ENCODE measurements at places on chromosomes 1 and 21. TPM values are rescaled to one million over a fixed set of nuclear protein-coding genes. Genes with fewer than 3 reads are reported as not detected.
A peak's percentile ranks its signal among the peaks of the same experiment; 100 is the strongest.

DNA sequence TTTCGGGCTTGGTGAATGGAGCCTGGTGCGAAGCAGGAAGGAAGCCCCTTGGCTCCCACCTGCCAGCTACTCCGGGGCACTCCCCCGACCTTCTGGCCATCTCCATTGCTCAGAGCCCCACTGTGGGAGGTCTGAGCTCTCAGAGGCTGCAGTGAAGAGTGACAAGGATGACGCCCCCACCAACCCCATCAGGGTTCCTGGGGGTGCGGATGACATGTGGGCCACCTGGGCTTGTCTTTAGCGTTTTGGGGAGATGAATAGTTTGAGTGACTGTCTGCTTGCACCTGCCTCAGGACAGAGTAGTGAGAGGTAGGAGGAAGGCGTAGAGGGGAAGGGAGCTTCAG lies 43.2 kb upstream of the LBR start:
- DNase-seq: no peak

DNA sequence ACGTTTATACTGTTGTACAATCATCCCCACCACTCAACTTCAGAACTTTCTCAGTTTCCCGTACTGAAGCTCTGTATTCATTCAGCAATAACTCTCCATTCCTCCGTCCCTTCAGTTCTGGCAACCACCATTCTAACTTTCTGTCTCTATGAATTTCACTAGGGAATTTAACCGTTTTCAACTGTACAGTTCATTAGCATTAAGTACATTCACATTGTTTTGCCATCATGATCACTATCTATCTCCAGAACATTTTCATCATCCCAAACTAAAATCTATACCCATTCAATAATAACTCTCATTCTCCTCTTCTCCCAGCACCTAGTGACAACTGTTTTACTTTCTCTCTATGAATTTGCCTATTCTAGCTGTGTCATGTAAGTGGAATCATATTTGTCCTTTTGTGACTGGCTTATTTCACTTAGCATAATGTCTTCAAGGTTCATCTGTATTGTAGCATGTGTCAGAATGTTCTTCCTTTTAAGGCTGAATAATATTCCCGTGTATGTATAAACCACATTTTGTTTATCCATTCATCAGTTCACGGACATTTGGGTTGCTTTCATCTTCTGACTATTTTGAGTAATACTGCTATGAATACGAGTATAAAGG lies 75.0 kb downstream of the CEP350 start:
- no peak for DNase-seq

DNA sequence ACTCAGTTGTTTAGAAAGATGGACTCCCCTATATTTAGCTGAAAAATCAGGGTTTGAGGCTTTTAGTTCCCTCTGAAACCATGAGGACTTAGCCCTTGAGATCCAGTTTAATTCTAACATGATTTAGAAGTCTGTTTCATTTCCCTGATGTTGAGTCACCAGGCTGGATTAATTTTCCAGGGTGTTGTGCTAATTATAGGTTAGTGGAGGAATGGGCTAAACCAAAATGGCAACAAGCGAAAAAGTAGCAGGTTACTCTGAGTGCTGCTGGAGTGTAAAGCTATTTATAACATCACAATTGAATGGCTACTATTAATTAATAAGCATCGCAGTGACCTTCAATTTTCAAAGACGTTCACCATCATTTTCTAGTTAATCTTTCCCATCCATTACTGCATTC lies 15.5 kb upstream of the USP24 start:
- no peak for DNase-seq

Gene PBX1
- total RNA-seq: 56.2 TPM

Gene HLX
- total RNA-seq: 3.1 TPM

GRCh38 chr1:32028746-32029145 lies 15.1 kb downstream of the KHDRBS1 start:
- no peak for DNase-seq

Gene CASQ1
- 0.64 TPM for total RNA-seq

GRCh38 chr1:20426923-20427322 lies 59.1 kb downstream of the CAMK2N1 start:
- no peak for DNase-seq

Gene KDF1
- 24.7 TPM for total RNA-seq

Gene F3
- total RNA-seq: 44.4 TPM

Gene CHRNB2
- 0.31 TPM for total RNA-seq

DNA sequence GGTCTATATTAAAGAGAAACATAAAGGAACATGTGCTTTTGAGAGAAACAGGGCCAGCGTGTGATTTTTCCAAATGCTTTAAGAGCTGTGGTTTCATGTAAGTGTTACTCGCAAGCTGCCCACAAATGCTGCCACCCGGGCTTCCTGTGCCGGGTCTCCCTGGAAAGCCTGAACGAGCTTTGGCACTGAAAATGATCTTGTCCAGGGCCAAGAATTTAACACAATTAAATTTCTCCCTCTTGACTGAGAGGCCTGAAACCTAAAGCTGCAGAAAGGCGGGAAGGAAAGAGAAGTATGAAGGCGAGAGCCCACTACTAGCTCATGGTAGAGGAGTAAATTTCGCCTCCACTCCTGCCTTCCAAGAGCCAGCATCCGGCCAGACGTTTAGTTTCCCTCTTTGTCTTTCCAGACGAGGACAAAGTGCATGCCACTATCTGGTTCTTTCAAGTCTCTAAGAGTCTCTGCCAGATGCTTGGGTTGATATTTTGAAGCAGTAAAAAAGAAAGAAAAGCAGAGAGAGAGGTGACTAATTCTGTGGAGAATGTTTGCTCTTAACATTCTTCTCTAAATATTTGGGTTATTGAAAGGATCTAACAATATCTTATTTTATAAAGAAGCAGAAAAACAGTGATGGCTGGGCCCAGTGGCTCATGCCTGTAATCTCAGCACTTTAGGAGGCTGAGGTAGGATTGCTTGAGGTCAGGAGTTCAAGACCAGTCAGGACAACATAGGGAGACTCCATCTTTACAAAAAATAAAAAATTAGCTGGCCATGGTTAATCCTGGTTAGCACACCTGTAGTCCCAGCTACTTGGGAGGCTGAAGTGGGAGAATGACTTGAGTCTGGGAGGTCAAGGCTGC lies 100.0 kb upstream of the HNRNPU start:
- DNase-seq: peak; percentile 47

GRCh38 chr1:169041366-169041765 lies 65.1 kb upstream of the ATP1B1 start:
- no peak for DNase-seq

GRCh38 chr1:110337704-110338308 lies 1.4 kb upstream of the RBM15 start:
- DNase-seq: peak; percentile 52

DNA sequence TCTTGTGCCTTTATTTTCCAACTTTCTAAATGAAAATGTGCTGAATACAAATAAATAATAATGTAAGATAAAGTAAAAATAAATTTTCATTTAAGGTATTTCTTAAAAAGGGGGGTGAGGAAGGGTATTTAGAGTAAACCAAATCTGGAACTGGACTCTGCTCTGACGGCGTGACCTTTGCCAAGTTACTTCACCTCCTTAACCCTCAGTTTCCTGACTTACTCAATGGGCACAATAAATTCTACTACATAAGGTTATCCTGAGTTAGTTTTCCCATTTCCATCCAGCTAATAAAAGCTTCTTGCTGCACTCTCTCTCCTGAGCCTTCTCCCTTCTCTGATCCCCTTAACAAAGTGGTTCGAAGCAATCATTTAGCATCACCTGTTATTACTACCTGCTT lies 93.9 kb downstream of the NID1 start:
- DNase-seq: no peak

DNA sequence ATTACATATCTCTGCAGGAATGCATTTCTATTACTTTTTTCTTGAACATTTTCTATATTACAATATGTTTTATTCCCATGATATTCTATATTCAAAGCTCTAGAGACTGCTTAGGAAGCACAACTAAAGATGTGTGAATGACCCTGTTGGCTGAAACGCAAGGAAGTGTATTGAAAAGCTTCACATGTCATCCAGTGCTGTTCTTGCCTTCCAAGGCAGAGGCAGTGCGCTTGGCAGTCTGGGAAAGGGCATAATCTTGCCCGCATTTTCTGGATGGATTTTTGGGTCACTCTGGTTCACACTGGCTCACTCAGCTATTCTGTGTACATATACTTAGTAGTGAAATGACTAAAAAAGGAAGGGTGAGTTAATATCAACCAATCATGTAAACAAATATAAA lies 262.4 kb downstream of the PTPRC start:
- DNase-seq: no peak

DNA sequence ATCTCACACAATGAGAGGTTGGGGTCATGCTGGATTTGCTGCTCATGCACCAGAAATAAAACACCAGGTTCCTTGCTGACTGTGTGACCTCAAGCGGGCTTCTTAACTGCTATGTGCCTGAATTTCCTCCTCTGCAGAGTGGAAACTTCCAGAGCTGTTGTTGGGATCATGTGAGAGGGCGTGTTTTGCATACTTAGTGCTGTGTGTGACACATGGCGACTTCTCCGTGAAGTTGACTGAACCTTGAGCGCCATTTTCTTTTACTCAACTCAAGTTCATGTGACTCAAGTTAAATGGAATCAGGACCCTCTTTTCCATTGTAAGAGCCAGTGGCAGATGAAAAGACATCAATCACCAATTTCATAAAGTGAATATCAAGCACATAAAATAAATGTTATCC lies 224.0 kb downstream of the KIF26B start:
- DNase-seq: no peak

GRCh38 chr1:90836345-90836679 lies 119.2 kb upstream of the BARHL2 start:
- no peak for DNase-seq

Gene CCDC30
- 1.8 TPM for total RNA-seq

Gene AMY1C
- total RNA-seq: not detected

DNA sequence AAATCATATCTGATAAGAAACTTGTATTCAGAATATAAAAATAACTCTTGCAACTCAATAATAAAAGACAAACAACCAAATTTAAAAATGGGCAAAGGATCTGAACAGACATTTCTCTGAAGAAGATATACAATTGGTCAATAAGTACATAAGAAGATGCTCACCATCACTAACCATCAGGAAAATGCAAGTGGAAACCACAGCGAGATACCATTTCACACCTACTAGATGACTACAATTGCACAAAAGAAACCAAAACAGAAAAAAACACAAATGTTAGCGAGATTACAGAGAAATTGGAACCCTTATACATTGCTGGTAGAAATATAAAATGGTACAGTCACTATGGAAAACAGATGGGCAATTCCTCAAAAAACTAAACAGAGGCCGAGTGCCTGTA lies 11.5 kb upstream of the ZNF683 start:
- no peak for DNase-seq

GRCh38 chr1:59199719-59200376 lies 97.0 kb upstream of the FGGY start:
- DNase-seq: no peak

GRCh38 chr1:86757272-86757984 lies 53.1 kb downstream of the SH3GLB1 start:
- no peak for DNase-seq

DNA sequence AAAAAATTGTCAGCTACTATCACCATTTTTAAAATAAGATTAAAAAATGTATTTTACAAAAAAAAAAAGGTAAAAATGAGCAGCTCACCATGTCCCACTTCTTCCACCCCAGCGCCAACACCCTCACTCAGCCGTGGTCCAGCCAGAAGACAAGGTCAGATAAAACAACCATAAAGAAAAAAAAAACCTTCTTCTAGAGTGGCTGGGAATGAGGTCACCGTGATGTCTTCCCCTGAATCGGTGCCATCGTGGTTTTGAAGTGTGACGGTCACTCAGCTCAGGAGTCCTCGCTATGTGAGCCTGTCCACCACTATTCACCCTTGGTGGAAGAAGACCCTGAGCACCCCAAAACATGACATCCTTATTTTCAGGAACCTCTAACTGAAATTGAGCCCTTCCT lies 38.1 kb downstream of the B3GALT5 start:
- no peak for DNase-seq

Measured in left colon (tissue), 2 donors.